Activated gamma-delta T cell treated with Interleukin-2 at 50 U/mL for 16 hours (primary cell): ENCODE measurements at places on chromosomes 3 and 15.

- no peak for DNase-seq
Observed at GRCh38 chr15:76158815-76159214, 99.0 kb downstream of the TMEM266 start.

GRCh38 chr3:143977341-143978262, 6.0 kb downstream of the DIPK2A start:
- DNase-seq, result no peak

DNA sequence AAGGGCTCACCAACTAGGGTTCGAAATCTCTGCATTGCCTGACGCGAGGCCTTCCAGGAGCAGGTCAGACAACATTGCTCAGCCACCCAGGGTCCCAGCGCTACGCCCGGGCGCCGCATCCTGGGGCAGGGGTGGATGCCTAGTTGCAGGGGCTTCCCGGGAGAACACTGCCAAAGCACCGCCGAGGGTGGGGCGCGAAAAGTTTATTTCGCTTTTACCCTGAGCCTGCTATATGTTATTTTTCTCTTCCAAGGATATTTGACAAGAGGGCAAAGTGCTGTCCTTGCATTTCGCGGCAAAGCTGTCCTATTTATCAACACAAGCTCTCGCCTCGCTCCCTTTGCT, 549 bp upstream of the SOX14 start:
- DNase-seq, result no peak

DNA sequence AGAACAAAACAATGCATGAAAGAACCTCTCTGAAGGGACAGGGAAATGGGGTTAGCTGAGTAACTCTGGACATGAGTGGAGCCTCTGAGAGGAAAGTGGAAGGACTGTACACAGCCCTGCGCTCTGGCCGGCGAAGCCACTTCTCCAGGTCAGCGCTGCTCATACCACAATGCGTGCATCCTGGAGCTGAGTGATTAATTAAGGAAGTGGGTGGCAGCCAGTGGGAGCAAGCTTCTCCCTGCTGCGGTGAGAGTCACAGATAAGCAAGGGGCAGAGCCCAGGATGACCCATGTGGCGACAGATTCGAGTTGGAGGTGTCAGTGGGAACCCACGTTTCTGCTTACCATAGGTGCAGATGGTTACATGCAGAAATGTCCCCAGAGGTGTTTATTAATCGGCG, 48.0 kb downstream of the KLF15 start:
- no peak for DNase-seq

DNA sequence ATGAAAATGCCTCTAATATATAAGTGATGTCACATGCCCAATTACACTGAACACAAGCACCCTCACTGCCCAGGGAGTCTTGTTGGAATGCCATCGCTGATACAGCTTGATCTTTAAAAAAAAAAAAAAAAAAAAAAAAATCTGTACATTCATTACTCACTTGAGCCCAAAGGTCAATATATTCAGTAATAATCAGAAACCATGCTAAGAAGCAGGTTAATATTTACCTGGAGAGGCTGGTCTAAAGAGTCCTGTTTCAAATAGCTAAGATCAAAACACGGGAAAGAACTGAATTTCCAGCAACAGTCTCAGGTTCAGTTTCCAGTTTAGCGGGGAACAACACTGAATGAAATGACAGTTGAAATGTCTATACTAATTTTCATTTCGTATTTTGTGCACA, 109.9 kb downstream of the UACA start:
- no peak for DNase-seq

DNA sequence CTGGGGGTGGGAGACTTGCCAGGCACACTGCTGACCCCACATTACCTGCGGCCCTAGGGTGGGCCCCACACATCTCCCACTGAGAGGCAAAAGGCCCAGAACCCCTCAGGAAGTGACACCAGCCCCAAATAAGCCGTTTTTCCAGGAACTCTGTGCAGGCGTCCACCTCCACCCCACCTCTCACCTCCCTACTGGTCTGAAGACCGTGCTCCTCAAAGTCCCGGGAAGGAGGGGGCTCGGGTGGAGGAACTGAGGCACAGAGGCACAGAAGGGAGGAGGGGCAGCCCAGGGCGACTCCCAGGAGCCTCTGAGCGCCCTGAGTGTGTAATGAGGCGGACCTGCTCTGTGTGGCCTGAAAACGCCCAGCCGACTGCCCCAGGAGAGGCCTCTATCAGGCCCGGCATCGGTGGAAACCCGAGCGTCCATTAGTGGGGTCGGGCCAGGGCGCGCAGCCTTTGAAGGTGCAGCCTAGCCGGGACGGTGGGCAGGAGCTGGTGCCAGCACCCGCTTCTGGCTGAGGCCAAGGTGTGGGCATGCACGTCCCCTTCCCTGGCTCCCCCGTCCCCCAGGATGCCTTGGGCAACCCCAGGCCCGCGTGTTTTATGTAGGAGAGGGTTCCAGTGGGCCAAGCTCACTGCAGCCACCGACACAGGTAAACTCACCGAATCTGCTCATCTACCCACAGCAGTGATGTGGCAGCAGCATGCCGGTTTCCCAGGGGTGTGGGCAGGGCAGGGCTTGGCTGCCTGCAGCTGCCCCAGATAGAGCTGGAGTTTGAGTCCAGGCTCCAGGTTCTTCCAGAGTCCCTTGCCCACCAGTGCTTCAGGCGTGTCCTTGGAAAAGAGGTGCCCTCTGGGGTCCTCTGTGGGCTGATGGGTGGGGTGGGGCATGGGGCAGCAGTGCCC, 55.8 kb downstream of the DNAJB8 start:
- DNase-seq, result no peak

- no peak for DNase-seq
Observed at GRCh38 chr3:32132121-32132520, 25.7 kb downstream of the GPD1L start.

- no peak for DNase-seq
Observed at GRCh38 chr3:112925969-112926368, 48.9 kb downstream of the CD200R1 start.

DNA sequence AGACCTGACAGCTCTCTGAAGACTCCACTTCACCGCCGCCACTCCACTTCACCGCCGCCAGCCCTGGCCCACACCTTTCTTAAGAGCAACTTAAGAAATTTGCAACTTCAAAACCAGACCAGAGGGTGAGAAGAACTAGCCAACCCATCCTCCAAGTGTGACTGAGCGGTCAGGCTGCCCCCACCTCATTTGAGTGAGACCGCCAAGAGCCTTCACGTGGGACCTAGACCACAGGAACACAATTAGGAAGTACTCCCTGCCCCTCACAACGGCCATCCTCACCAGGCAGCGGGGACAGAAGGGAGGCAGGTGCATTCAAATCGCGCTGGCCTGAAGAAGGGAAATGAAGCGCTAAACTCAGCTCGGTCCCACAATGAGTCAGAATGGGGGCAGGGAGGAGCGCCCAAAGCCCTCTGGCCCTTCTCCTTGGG, 156.8 kb upstream of the BCL6 start:
- DNase-seq, result no peak
